ENCODE measurements at places on chromosomes 3 and 15. TPM values are rescaled to one million over a fixed set of nuclear protein-coding genes. Genes with fewer than 3 reads are reported as not detected.

- DNase-seq = no peak
- H3K36me3 ChIP-seq = no peaks in the 10 kb centered on the region
- H3K27ac ChIP-seq = no peak overlapping the region
- no peaks in the 10 kb centered on the region for H3K27me3 ChIP-seq
Measured at GRCh38 chr15:51424780-51425179, 83.3 kb downstream of the GLDN start.

DNA sequence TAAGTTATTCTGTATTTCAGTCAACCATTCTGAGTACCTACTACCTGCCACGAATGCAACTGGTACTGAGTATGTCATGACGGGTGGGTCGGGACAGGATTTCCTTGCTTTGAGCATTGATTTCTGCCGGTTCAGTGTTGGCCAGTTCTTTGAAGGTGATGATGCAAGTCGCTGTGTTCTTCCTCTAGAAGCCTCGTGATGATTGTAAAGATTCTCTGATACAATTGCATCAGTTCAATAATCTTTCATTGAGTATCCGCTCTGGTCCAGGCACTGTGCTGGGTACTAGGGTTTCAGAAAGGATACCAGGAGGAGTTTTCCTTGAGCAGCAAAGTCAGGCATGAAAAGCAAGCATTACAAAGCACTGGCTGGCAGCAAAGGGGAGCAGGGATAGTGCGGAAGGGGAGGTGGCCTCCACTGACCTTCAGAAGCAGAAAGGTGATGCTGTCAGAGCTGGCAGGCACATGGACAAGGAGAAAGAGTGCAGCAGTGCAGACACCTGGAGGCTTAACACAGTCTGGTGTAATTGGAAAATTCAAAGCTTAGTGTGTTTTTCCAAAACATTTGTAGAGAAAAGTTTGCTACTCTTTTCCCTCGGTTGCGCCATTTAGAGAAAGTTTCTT is 100.1 kb downstream of the RPL39L start:
- H3K4me3 ChIP-seq = no peak overlapping the region
- H3K4me1 ChIP-seq = peaks cover 8% of the 10 kb centered on the region
- no peak overlapping the region for H3K27ac ChIP-seq
- no peaks in the 10 kb centered on the region for H3K36me3 ChIP-seq

GRCh38 chr15:39183164-39183881 is 397.6 kb upstream of the THBS1 start:
- DNase-seq = no peak
- H3K27ac ChIP-seq = no peak overlapping the region
- no peaks in the 10 kb centered on the region for H3K27me3 ChIP-seq

DNA sequence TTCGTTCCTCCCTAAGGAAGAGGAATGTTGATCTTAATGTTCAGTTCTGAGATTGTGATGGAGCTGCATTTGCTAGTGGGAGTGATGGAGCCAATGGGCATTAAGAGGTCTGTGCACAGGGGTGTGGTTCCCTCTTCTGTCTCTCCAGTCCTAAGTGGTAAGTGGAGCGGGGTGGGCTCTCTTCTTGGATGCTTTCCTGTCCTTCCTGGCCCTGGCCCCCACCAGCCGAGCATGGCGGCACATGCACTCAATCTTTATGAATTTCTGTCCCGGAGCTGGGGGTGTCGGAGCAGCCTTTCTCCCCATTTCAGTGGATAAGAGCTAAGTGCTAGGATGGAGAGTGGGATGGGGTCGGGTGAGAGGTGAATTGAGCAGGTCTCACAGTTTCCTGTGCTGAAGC is 37.6 kb upstream of the ADCY5 start:
- H3K27me3 ChIP-seq = no peaks in the 10 kb centered on the region
- no peak for DNase-seq
- H3K4me1 ChIP-seq = no peaks in the 10 kb centered on the region
- H3K4me3 ChIP-seq = no peak overlapping the region
- H3K27ac ChIP-seq = no peak overlapping the region
- H3K36me3 ChIP-seq = peaks cover 8% of the 10 kb centered on the region

DNA sequence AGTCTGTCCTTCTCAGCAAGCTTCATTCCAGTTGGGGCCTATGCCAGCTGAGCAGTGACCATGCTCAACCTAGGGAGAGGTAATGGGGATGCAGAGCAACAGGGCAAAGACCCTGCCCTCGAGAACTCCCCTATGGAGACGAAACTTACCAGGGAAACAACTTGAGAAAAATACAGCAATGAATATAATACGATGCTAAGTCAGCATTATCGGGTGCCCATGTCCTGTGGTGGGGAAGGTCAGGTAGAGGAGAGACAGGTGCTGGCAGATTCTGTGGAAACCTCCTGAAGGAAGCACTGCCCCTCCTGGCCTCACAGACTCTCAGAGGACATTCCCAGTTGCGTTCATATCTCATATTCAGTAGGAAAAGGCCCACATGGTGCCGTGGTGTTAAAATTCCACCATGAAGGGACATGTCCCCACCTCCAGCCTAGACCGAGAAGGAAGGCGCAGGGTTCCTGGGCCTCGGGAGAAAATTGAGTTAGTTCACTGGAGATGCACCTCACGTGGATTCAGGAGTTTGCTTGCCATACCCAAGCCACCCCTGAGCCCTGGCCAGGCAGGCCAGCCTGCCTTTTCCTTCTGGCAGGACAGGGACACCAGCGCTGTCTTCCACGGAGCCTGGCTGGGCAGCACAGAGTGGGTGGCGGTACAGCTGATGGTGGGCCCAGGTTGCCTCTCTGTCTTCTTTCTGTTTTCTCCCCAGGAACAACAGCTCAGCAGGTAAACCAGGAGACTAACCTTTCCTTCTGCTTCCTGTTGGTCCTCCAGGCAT is 62.4 kb downstream of the BOC start:
- H3K4me3 ChIP-seq = no peak overlapping the region
- no peak overlapping the region for H3K27ac ChIP-seq
- DNase-seq = no peak

XRN1 gene
- total RNA-seq = 45.7 TPM

- H3K36me3 ChIP-seq = no peaks in the 10 kb centered on the region
- no peaks in the 10 kb centered on the region for H3K27me3 ChIP-seq
- H3K4me3 ChIP-seq = no peak overlapping the region
- no peak for DNase-seq
Measured at GRCh38 chr3:151305060-151305774, 11.4 kb downstream of the GPR87 start.

GHSR gene
- not detected for total RNA-seq

DNA sequence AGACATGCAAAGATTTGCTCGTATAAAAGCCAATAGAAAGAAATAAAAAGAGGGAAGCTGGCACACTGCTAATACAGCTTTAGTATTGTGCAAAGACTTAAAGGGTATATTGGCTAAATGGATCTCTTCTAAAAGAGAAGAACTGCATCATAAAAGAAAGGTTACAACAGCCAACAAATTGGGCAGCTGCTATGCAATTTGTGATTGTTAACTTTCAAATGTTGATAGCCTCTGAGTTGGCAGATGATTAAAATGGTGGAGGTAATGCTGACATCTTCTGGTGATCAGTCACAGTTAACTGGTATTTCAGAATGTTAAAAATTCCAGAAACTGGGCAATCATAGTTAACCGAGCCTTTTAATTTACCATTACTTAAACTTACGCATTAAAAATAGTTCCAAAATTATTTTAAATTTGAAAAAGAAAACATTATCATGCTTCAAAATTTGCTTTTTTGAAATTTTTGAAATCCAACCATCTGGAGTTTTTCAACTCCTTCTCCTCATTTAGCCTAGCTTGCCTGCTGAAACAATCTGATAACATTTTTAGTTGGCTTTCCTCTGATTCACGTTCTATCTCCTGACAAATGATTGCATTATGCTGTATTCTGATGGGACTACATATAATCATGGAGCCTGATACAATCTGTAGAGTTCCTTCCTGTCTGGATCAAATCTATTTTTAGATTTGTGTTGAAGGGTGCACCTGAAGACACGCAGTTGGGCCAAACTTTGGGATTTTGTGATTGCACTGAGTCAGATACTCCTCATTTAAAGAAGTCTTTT is 144.0 kb upstream of the PDZRN3 start:
- no peak for DNase-seq
- H3K36me3 ChIP-seq = no peaks in the 10 kb centered on the region
- no peak overlapping the region for H3K27ac ChIP-seq
- peaks cover 15% of the 10 kb centered on the region for H3K4me1 ChIP-seq
- no peak overlapping the region for H3K4me3 ChIP-seq

Measured in vagina (tissue), 2 donors.